ENCODE measurements at places on chromosomes 4 and X.

- no peak for DNase-seq
These were observed 132.6 kb upstream of the FAM9B start for GRCh38 chrX:9166584-9166944.

DNA sequence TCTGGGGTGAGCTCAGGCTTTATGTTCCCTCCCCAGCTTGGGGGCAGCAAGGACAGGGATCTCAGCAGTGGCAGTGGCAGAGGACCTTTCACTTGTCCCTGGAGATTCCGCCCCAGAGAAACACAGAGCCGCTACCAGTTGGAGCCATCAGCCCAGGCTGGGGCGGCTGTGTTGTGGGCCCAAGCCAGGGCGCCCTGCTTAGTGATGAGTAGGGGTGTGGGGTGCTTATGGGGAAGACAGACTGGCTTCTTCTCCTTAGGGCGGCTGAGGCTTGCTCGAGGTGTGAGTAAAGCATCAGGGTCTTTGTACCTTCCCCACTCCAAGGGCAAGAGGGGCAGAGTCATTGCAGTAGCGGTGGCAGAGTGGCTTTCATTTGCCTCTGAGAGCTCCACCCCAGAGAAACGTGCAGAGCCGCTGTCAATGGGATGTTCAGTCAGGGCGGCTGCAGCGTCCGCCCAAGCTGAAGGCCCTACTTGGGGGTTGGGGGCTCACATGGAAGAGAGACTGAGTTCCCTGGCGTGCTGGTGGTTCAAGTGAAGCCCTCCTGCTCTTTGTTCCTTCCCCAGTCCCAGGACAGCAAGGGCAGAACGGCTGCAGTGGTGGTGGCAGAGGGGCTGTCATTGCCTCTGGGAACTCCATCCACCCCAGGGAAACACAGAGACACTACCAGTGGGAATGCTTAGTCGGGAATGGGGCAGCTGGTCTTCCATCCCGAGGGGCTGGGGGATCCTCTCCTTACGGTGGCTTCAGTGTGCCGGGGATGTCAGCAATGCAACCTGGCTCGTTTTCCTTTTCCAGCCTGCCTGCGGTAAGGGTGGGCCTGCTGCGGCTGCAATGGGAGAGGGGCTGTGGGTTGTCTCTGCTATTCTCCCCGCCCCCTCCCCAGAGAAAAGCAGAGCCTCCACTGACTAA is 2142.5 kb upstream of the TENM3 start:
- DNase-seq, result no peak

DNA sequence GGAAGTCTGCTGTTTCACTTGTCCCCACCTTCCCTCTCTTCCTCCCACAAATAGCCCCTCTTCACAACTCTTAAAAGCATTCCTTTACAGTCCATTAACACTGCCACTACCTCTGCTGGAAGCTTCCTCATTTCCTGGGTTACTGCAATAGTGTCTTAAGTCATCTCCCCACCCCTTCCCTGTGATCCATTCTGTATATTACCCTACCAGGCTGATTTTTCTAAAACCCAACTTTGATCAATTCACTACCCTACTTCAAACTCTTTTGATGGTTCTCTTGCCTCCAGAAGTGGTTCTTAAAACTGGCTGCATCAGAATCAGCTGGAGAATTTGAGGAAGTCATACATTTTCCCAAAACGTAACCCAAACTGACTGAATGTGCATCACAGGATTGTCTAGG is 8.8 kb upstream of the XIAP start:
- DNase-seq, result no peak

DNA sequence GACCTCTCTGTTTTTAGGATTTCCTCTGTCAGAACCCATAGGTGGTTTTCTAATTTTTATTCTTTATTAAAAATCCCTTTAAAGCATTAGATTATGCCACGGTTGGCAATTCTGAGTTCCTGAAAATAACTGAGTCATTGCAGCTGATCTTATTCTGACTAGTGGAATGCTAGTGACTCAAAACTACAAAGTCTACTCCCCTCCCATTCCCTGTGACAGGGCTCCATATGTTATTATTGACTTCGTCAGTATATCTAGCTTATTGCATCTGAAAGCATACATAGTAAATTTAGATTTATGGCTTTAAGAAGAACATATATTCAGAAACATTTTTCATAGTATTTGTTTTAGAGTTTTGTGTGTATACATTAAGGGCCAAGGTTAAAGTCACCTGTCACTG is 38.5 kb downstream of the HERC3 start:
- no peak for DNase-seq

DNA sequence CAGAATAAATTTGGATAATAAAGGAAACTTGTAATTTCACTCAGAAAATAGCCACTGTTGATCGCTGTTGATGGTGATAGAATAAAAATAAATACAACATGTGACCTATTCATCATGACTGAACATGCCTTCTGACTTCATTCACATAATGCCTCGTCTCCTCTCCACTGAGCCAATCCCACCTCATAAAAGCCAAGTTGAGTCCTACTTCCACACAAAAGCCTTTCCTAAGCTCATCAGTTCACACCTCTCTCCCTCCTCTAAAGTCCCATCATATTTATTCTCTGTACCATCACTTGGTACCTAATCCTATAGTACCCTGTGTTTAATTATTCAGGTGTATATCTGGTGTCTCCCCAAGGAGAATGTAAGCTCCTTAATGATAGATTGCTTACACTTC is 37.7 kb downstream of the APOO start:
- no peak for DNase-seq

GRCh38 chrX:54074826-54075225 is 30.6 kb upstream of the PHF8 start:
- DNase-seq, result no peak

- DNase-seq, result no peak
These were observed 63.2 kb upstream of the BMP3 start for GRCh38 chr4:80967346-80967745.

GRCh38 chr4:26406346-26406975 is 83.8 kb downstream of the CCKAR start:
- DNase-seq, result no peak

GRCh38 chr4:156109943-156110900 is 156.6 kb upstream of the CTSO start:
- no peak for DNase-seq

- DNase-seq, result no peak
These were observed 592.4 kb downstream of the ACTRT1 start for GRCh38 chrX:127459790-127460189.

GRCh38 chrX:85569096-85569495 is 189.6 kb upstream of the POF1B start:
- DNase-seq, result no peak

DNA sequence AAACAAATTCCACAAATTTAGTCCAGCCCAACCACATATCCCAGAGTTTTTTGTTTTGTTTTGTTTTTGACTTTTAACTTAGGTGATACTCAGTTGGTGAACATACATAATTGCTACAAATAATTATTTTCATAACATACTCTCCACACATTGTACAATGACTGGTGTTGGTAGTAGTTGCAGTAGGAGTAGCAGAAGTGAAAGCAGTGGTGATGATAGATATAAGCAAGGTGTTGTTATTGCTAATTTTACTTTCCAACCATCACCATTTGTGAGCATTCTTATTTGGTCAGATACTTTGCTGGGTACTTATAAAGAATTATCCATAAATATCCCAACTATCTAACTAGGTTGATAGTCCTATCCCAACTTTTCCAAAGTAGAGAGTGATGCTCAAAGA is 47.3 kb downstream of the ARHGAP24 start:
- no peak for DNase-seq

GRCh38 chrX:63424063-63424462 is 72.9 kb upstream of the SPIN4 start:
- no peak for DNase-seq

GRCh38 chr4:85807247-85807950 is 332.4 kb downstream of the ARHGAP24 start:
- no peak for DNase-seq

DNA sequence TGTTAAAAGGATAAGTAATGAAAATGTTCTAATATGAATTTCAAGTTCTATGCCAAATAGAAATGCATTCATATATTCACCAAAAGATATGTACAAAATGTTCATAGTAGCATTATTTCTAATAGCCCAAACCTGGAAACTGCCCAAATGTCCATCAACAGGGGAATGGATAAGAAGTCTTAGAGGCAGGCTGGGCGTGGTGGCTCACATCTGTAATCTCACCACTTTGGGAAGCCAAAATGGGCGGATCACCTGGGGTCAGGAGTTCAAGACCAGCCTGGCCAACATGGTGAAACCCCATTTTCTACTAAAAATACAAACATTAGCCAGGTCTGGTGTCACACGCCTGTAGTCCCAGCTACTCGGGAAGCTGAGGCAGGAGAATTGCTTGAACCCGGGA is 2.3 kb upstream of the HPRT1 start:
- DNase-seq, result no peak

- no peak for DNase-seq
These were observed 24.3 kb upstream of the TSPAN5 start for GRCh38 chr4:98682719-98683118.

DNA sequence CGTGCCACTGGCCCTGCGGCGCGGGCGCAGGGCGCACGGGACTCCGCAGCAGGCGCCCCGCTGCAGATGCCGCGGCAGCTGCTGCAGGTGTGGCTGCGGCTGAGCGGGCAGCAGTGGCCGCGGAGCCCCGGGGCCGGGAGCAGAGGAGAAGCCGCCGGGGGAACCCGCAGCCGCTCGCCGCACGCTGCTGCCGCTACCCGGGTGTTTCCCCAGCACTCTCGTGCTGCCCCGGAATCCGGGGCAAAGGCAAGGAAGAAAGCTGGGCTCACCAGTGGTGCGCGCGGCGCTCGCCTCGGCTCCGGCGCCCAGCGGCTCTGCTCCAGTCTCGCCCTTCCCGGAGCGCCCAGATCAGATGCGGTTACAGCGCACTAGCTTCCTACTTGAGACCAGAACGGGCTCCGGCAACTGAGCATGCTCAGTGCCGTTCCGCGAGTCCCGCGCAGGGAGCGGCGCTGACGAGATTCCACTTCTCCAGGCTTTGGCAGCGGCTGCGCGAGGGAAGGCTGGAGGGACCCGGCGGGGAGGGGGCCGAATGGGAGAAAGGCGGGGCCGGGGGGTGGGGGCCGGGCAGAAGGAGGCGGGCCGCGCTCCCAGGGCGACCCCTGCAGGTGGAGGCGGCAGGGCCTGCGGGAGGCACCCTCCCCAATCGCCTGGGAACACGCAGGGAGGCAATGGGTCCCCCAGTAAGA is at the start of gene APBB2:
Gene APBB2, minus strand, starts transcription at position 407 of the 689 bp plus-strand sequence. CDS start 181,288 bp downstream, outside the sequence.
- peak; percentile 90 for DNase-seq

GRCh38 chr4:113979905-113980615 is 613 bp upstream of the ARSJ start:
- no peak for DNase-seq

GRCh38 chr4:60744767-60745166 is 455.4 kb upstream of the ADGRL3 start:
- DNase-seq, result no peak

DNA sequence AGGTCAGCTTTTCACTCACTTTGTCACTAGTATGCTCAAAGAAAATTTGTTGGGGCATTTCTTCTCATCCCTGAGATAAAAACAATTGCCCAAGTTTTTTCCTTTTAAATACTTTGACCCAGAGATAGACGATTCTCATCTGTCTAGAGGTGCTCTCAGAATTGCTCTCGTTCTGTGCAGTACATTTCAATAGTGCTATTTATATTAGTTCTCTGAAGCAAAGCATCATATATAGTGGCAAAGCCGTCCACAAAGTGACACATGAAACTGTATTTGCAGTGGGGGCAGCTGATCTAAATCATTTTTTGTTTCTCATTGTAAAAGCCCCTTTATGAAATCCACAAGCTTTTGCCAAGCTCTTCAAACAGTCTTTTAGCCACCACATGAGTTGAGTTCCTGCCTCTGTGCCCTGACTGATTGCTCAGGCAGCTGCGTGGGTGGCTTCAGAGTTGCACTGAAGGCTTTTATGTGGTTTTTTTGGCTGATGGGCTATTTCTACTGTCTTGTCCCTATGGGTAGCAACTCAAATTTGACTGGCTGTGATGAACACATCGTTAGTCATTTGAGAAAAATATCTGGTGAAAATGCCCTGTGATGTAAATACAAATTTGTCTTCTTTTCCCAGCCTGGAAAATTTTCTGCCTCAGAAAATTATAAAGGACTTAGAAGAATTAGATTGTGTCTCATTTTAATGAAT is 119.1 kb upstream of the OTUD4 start:
- no peak for DNase-seq

DNA sequence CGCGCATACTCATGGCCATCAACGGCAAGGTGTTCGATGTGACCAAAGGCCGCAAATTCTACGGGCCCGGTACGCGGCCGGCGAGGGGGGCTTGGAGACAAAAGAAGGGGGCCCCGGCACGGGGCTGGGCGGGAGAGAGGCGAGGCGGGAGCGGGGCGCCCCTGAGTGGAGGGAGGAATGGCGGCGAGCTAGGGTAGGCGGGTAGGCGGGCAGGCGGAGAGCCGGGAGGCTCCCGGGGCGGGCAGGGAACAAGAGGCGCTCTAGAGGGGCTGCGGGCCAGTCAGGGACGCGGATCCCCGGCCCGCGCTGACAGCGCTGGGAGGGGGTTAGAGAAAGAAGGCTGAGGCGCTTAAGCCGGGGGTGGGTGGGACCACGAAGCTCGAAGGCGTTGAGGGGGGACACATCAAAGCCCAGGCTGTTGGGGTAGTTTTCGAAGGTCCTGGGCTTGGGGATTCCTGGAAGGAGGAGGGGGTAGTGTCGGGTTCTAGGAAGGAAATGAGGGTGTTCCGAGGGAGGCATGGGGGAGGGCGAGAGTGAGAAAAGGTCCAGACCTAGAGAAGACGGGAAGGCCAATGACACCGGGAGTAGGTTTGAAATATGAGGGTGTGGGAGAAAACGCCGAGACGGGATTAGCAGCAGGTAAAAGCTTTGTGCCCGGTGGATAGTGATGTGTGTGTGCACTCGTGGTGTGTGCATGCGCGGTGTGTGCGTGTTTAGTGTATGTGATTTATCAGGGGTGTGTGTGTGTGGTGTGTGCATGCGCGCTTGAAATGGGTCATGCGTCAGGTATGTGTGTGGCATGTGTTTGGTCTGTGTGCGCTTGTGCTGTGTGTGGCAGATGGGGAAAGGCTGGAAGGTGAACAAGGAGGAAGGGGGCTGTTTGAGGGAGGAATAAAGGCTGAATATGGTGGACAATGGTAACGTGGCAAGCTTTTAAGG is 807 bp downstream of the PGRMC1 start:
- no peak for DNase-seq

Data from NCI-H187 treated with DMSO at 0.1 percent for 48 hours (cell line).